ENCODE measurements at places on chromosomes 1 and 21.

DNA sequence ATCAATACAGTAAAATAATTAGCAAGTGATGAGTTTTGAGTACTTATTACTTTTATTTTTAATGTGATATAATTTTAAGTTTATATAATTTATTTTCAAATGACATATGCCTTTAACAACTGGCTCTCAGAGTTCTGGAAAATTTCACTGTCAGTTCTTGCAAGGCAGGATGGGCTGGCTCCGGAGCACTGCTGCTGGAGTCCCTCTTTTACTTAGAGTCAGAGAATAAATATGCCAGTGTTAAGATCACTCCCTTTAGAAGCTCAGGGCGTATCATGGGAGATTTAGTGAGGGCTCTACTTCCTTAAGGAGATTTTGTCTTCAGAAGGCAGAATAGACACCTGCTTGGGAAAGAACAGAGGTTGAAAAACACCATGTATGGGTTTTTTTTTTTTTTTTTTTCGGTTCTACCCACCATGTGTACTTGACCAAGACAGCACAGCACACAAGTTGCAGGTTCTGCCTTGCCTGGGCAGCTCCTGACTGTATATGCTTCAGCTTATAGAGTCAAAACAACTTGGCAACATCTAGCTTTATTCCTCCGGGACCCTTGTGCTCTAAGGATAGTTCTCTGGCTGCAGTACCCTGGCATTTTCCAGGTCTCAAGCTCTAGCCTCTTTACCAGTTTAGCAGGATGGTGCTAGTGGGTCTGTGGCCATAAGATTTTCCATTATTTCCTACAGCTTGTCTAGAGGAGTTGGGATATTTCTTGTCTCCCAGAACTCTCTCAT is 29.7 kb upstream of the FMOD start:
- DNase-seq: no peak

GRCh38 chr21:32484706-32485380 is 72.3 kb downstream of the EVA1C start:
- no peak for DNase-seq

- DNase-seq: no peak
Measured at GRCh38 chr1:25699500-25700143, 83.0 kb downstream of the MAN1C1 start.

DNA sequence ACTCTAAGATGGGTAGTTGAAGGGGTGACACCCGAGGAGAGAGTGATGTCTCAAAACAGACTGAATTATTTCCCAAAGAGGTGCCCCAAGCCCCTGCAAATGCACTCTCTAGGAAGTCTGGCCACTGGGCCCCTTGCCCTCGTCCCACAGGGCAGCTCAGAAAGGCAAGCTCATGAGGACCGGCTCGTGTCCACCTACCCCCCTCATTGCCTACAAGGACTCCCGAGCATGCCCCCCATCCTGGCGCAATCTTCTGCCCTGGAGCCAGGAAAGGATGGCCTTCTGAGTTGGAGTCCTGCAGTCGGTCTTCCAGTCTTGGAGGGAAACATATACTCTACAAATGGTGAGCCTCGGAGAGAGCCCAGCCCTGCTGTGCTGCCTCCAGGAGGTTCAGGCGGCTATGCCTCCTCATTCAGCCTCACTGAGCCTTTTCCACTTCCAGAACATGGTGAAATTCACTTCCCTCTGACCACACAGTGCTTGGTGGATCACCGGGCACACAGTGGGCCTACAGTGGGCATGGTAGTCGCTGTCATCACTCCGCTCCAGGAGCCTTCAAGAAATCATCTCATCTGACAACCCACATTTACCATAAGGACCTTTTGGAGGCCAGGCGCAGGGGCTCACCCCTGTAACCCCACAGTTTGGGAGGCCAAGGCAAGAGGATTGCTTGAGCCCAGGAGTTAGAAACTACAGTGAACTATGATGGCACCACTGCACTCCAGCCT is 5.8 kb upstream of the WNT3A start:
- DNase-seq: no peak

GRCh38 chr1:230567221-230567575 is 75.1 kb upstream of the COG2 start:
- DNase-seq: no peak

DNA sequence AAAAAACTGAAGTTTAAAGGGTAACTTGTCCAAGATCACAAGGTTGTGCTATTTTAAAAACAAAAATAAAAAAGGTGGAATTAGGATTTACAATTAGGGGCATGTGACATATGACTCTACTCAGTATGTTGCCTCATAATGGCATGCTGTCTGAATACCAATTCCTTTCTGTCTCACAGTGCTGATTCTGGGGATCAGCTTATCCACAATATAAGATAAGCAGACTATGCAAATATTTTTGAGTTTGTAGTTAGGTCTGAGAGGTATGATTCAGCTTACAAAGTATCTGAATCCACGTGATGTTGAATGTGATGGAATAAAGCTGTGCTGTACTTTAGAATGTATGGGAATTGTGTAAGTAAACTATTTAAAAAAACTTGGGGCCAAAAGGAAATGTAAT is 216.6 kb downstream of the HHIPL2 start:
- no peak for DNase-seq

DNA sequence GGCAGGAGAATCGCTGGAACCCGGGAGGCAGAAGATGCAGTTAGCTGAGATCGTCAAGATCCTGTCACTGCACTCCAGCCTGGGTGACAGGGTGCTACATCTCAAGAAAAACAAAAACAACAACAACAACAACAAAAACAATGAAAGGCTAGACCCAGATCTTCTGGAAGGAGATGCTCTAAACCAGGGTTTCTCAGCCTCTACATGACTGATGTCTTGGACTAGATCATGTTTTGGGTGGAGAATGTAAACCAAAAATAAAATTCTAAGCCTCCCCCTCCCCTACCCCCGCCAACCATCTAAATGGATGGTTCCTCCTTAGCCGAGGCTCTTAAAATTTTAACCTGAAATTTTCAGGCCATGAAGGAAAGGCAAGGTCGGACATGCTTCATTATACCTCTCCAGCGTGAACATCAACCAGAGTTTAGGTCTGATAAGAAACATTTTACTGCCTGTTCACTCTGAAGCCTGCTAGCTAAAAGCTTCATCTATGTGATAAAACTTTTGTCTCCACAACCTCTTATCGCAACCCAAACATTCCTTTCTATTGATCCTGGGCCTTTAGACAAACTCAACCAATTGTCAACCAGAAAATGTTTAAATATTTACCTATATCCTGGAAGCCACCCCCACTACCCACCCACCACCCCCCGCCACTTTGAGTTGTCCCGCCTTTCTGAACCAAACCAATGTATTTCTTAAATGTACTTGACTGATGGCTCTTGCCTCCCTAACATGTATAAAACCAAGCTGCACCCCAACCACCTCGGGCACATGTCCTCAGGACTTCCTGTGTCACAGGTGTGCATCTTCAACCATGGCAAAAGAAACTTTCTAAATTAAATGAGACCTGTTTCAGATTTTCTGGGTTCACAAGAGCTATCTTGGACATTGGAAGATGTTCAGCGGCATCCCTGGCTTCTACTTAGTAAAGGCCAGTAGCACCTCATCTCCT is 1.9 kb upstream of the CAPN2 start:
- DNase-seq: no peak

DNA sequence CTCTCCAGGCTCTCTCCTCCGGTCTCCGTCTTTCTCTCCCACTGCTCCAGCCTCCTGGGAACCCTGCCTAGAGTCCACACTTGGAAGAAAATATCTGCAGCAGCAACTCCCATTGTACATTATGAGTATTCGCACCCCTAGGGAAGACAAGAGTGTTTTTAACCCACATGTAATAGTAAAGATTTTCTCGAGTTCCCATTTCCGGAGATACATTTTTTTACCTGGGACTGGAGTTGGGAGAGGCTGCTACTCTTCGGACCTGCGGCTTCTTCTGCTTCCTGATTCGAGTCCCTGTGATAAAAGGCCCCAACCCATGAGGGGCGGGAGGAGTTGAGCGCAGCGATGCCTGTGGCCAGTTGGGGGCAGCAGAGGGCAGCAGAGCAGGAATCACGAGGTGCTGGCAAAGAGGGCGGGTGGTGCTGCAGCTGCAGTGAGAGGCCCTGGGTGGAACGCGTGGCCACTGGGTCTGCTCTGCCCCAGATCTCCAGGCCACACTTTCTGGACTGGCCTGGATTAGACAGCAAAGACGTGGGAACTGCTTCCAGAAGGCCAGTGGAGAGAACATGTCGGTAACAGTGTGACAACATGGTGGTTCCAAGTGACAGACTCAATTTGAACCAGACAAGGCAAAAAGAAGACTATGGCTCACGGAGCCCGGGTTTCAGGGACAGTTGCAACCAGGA is 221.0 kb upstream of the CSF3R start:
- peak; percentile 81 for DNase-seq

DNA sequence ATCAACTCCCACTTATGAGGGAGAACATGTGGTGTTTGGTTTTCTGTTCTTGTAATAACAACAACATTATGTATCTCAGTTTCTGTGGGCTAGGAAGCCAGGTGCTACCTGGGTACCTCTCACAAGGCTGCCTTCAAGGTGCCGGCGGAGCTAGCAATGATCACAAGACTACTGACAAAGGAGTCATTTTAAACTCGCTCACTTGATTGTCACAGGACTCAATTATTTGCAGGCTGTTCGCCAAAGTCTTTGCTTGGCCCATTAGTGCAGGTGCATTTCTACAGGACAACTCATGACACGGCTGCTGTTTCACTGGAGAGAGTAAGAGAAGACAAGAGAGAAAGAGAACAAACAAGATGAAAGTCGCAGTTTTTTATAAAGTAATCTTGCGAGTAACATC is 1237.4 kb upstream of the TMPRSS15 start:
- no peak for DNase-seq

- DNase-seq: no peak
Measured at GRCh38 chr1:76098845-76099244, 24.3 kb downstream of the ST6GALNAC3 start.

- no peak for DNase-seq
Measured at GRCh38 chr1:110428946-110429345, 21.5 kb upstream of the LAMTOR5 start.

GRCh38 chr21:14688412-14688811 is 142.3 kb upstream of the SAMSN1 start:
- DNase-seq: no peak

DNA sequence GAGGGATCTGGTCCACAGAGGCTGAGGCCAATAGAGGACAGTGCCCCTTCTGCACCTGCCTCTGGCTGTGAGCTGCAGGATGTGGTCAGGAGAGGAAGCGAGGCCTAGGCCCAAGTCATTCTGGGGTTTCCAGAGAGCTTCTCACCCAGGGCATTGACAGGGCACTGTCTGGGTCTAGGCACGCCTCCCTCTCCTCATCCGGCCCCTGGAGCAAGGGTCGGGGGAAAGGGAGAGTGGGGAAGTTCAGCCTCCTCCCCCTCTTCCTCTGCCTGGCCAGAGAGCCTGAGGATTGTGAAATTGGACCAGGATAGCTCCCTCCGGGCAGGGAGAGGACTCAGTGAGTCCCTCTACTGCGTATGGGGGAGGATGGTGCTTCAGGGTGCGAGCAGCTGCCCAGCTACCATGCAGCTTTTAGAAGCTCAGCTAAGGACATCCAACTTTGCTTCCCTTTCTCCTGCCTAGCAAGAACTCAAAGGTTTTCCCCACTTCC is 6.3 kb upstream of the INAVA start:
- DNase-seq: peak; percentile 75

GRCh38 chr1:97365026-97365425 is 555.8 kb downstream of the DPYD start:
- no peak for DNase-seq

DNA sequence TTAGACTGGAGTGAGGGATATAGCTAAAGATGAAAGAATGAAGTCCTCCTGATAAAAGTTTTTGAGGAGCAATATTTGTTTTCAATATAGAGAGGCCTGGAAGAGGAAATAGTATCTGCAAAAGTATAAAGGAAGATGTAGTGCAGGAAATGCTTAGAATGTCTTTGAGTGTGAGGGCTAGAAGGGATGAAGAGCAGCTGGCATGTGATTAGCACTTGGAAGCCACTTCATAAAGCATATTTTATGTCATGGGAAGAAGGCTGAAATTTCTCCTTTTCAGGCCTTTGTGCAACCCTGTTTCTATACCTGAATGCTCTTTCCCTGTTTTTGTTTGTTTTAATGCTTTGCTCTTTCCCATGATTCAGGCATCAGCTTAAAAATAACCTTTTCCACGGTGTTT is 323.3 kb upstream of the DEPDC1 start:
- DNase-seq: no peak

DNA sequence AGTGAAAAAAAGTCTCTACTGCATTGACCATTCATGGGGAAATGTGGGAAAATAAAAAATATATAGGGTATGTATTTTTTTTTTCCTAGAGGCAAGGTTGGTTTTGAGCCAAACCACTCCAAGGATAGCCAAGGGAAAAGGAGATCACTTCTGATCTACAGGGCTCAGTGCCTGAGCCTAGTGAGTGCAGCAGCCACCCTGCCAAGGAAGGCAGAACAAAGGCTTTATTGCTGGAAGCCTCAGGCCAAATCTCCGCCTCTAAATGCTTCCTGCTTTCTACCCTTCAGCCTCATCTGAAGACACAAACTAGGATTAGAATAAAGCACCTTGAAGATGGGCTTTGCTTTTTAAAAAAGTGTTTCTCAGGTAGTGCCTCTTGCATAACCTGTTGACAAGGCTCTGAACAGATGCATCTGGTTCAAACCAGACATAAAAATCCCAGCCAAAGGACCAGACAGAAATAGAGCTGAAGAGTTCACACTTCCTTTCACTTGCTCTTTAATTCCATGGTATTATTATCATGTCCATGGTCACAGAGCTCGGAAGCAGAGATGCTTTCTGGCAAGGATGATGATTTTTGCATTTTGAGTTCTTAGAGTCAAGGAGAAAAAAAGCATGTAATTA is 10.5 kb downstream of the C1orf115 start:
- no peak for DNase-seq

- no peak for DNase-seq
Measured at GRCh38 chr1:54850737-54851136, 36.3 kb downstream of the DHCR24 start.

GRCh38 chr1:209650454-209650853 is 1.8 kb downstream of the LAMB3 start:
- DNase-seq: no peak

DNA sequence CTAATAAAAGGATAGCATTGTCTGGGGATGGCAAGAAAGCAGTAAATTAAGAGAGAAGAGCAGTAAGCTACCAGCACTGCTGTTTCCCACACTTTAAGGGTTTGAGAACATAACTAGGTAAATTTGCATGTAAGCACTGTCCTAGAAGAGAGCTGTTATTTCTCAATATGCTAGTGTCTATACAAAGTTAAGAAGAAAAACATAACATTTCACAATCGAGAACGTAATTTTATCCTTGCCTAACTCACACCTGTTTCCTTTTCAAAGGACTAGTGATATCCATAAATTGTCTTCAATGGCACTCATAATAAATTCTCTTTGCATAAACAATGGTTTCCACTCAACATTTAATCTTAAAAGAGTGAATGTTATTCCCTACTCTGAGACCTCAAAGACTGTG is 576.0 kb downstream of the PTBP2 start:
- DNase-seq: no peak

DNA sequence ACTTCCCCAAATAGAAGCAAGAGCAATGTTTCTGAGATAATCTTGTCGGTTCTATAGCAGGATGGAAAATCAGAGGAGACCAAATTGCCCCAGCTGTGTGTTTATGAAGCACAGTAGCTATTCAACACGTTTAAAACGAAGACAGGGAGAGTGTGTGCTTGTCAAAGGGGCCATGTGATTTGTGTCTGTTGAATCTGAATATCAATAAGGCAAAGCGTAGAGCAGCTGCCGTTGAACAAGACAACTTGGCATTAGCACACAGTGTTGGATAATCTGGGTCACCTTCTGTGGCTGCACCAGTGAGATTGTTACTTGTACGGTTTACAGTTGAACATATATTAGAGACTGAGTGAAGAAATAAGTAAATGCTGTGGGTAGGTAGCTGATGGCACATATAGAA is 1.0 kb downstream of the CRB1 start:
- DNase-seq: no peak

Measured in stimulated activated CD4-positive, alpha-beta T cell treated with anti-CD3 and anti-CD28 coated beads, Interleukin-15, amount 100 ng/mL, for 24 hours (primary cell).